ENCODE measurements at places on chromosomes 2 and 18.

DNA sequence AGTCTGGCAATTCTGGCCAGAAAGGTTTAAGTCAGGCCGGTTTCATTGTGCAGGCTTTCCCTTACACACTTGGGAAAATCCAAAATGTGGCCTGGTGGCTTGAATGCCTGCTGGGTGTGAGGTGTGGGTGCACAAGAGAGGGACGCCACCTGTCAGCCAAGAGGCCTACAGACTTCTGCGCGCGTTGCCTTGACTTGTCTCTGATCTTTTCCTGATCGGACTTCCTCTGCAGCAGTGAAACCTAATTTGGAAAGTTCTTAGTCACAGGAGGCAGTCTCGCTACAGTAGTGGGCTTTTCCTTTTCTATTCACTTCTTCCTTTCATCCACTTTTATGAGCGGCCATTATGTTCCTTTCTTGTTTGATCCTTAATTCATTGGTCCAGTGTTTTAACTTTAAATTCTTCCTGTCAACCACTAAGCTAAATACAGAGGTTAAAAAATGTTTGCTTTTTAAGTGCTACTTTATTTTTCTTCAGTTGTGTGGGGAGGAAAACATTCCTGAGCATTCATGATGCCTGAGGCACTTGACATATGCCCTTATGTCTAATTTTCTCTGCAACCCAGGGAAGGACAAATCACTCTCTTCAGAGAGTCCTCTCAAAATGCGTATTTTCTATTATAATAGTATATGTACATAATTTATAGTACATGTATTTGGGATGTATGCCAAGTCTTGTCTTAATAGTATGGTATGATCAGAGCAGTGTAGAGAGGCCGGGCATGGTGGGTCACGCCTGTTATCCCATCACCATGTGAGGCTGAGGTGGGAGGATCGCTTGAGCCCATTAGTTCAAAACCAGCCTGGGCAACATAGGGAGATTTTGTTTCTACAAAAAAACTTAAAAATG is 128.9 kb downstream of the WDSUB1 start:
- DNase-seq: no peak

DNA sequence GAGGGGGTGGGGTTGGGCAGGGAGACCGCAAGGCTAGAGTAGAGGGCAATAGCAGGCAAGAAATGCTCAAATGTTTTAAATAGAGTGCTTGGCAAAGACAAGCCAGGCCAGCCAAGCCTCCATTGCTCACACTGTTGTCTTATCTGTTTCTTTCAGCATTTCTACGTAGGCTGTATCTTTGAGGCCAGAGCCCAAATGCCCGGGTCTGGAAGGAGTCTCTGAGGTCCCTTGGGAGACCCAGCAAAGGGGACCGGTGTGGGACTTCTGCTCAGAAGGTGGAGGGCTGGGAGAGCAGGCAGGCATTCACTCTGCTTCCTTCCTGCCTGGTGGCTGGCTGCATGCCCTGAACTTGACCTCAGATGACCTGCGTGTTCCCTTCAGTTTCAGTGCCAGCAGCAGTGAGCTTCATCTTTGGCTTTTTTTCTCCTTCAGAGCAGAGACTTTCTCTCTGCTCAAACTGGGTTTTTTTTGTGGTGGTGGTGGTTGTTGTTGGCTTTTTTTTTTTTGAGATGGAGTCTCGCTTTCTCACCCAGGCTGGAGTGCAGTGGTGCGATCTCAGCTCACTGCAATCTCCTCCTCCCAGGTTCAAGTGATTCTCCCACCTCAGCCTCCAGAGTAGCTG is 13.7 kb upstream of the TET3 start:
- DNase-seq: peak; percentile 77

GRCh38 chr2:104658144-104658835 is 195.6 kb upstream of the POU3F3 start:
- DNase-seq: no peak

- DNase-seq: no peak
Observed at GRCh38 chr2:75503048-75503607, 57.6 kb downstream of the EVA1A start.

DNA sequence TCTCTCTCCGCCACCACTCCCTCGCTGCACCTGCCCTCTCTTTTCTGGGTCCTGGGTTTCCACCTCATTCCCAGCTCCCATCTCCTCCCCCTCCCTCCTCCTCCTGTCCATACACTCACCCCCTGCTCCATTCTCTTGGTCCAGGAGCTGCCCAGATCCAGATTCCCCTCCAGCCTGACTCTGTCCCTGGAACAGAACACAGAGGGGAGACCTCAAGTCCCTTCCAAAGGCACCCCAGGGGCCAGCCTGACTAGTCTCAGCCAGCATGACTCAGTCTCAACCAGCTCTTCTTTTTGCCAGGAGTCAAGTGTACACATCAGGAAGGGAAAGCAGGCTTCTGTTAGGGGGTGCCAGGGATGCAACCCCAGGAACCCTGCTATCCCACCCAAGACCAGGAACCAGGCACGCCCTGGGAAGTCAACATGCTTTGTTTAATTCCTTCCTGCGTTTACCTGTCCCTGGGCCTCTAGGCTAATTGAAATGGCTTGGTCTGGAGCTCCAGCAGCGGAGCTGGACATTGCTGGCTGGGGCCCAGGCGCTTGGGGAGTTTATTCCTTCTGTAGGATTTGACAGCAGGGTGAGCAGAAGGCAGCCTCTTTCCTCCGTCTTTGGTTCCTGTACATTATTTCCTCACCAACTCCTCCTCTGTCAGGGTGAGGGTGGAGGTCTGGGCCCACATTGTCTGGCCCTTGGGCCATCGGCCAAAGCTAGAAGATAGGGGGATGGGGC is 28.4 kb upstream of the SELENOI start:
- DNase-seq: no peak

DNA sequence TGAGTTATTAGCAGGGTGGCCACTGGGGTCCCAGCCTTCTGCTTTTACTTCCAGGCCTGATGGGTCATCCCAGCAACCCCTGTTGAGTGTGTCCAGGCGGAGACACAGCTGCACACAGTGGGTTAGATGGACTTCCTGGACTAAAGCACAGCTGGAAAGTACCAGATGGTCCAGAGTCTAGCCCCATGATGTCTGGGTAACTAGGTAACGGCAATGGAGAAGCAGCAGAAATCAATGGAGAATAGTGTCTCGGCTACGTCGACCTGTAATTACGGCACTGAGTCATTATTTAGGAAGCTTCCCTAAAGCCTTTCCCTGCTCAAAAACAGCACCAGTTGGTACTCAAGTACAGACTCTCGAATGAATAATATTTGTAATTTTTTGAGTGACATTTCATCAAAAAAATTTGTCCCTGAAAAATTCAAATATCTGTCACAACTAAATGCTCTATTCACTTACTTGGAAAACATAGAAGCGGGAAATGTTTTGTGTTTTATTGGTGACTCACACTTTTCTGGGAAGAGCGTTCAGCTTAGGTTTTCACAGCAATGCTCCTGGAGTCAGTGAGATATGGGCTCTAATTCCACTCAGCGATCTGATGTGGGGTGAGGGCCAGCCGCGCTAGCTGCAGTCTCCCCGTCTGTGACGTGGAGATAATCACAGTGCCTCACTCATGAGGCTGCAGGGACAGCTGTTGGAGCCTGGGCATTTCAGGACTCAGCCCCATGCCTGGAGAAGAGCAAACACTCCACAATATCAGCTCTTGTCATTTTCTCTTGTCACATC is 16.2 kb upstream of the ARL4C start:
- no peak for DNase-seq

DNA sequence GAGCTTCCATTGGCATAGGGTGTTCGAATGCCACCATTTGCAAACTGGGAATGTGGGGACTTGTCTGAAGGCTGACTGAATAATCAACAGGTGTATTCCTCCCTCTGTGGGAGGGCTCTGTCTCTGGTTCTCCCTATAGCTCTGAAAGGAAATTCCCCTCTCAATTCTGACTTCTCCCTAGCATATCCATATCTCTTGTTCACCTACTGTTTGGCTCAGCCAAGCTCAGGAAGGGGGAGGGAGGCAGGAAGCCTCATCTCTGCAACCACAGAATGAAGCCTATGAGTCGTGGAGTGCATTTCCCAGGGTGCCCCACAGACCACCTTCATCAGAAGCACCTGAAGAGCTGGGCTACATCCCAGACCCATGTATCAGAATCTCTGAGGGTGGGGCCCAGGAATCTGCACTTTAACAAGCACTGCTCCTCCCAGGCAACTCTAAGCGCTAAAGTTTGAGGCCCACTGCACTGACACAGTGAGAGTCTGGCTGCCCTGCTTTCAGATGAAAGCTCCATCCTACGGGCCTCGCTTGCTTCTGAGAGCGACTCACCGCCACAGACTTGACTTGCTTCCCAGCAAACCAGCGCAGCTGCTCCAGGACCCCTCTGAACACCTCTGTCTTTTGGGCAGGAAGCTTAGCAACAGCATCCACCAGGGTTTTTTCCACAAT is 32.0 kb downstream of the XDH start:
- DNase-seq: no peak

- no peak for DNase-seq
Observed at GRCh38 chr18:413233-413632, 87.3 kb downstream of the COLEC12 start.

GRCh38 chr2:199792381-199792780 is 58.6 kb downstream of the FTCDNL1 start:
- no peak for DNase-seq

- DNase-seq: no peak
Observed at GRCh38 chr18:8979258-8979988, 123.1 kb upstream of the NDUFV2 start.

DNA sequence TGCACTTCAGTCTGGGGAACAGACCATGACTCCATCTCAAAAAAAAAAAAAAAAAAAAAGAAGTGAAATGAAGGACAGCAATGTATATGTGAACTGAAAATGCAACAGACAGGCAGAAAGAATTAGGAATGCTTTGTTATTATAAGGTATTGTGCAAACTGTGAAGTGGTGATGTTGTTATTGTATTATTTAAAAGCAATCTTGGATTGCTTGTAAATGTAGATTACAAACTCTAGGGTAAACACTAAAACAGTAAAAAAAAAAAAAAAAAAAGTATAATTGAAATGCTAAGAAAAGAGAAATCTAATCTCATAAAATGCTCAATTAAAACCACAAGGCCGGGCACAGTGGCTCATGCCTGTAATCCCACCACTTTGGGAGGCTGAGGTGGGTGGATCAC is 25.3 kb downstream of the DYM start:
- no peak for DNase-seq

DNA sequence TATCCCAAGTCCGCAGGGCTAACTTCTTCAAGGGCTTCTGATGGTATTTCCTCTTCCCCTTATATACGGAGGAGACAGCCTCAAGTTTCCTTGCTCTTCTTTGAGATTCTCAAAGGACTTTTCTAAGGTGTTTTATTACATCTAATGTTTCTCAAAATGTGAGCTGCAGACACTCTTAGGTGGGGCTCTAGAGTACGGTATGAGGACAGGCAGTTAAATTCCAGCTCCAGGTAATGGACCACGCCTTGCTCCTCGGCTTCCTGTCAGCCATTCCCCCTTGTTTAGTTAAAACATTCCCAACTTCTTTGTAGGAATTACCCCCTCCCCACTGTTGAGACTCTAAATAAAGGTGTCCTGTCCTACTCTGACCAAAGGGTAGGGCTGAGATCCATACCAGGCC is 131.9 kb downstream of the IRS1 start:
- no peak for DNase-seq

DNA sequence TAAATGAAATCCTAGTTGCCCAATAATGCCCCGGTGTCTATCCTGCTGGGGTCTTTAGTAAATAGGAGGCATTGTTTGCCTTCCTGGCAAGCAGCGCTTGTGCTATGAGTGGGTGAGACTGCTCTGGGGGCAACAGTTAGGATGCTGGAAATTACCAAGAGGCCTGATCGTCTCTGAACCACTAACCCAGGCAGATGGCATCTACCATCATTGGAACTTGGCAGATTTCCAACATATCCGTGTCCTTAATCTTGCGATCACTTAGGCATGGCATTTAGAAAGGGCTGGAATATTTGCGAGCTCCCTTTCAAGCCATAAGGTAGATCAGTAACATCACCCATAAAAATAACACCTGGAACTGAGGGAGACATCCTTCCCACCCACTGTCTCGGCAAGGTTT is 18.8 kb upstream of the SH3RF3 start:
- no peak for DNase-seq

DNA sequence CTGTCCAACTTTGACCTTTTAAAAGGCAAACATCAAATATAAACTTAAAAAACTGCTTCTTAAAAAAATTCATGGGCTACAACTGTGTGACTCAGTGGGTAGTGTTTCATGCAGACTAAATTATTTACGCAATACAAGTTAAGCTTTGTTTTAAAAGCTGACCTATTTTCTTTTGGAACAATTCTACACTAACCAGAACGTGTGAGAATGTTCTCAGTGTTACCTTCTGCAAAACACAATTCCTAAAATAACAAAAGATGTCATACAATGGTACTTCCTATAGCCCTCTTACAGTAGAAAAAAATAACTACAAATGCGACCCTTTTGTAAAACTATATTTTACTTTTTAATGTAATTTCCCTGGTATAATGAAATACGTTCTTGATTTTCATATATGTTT is 793.8 kb upstream of the FSHR start:
- no peak for DNase-seq

GRCh38 chr18:75341267-75341666 is 86.2 kb downstream of the SMIM21 start:
- DNase-seq: no peak

GRCh38 chr2:134717286-134718022 is 1.3 kb downstream of the TMEM163 start:
- no peak for DNase-seq

DNA sequence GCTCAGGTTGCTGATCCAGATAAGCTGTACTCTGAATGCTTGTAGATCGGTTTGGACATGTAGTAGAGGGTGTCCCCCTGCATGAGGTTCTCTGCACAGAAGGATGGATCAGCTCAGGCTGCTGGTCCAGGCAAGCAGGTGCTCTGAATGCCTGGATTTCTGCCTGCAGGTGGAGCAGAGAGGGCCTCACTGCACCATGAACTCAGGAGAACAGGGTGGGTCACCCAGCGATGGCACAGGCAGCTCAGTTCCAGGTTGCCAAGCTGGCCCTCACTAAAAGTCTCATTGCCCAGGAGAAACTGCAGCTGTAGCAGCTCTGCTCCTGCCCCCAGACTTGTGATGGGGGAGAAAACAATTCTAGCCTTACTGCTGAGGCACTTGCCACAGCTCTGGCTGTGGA is 491.8 kb downstream of the XIRP2 start:
- no peak for DNase-seq

GRCh38 chr18:55665506-55665905 is 77.5 kb upstream of the TCF4 start:
- no peak for DNase-seq

GRCh38 chr18:73717570-73717969 is 430.1 kb downstream of the FBXO15 start:
- no peak for DNase-seq

DNA sequence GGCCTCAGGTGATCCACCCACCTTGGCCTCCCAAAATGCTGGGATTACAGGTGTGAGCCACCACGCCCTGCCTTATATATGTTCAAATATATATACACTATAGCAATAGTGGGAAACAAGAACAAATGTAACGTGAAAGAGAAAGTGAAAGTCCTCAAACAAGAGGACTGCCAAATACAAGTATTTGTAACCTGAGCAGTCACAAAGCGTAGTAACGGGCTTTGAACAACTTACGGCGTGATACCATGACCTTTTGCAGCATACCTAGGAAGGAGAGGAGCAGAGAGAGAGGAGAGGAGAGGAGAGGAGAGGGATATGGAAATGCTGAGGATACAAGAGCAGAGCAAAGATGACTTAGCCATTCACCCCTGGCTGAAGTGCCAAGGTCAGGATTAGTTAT is 113.8 kb upstream of the RGPD4 start:
- peak; percentile 12 for DNase-seq

GRCh38 chr18:24982831-24983230 is 369.1 kb downstream of the ZNF521 start:
- DNase-seq: no peak
